ENCODE measurements at places on chromosomes 11 and 22.
A peak's percentile ranks its signal among the peaks of the same experiment; 100 is the strongest.

- DNase-seq = no peak
Measured at GRCh38 chr11:131495423-131495822, 125.0 kb downstream of the NTM start.

GRCh38 chr11:119970555-119971304 lies 167.2 kb downstream of the TRIM29 start:
- DNase-seq = no peak

GRCh38 chr11:69640260-69640994 lies 529 bp upstream of the CCND1 start:
- DNase-seq = no peak

DNA sequence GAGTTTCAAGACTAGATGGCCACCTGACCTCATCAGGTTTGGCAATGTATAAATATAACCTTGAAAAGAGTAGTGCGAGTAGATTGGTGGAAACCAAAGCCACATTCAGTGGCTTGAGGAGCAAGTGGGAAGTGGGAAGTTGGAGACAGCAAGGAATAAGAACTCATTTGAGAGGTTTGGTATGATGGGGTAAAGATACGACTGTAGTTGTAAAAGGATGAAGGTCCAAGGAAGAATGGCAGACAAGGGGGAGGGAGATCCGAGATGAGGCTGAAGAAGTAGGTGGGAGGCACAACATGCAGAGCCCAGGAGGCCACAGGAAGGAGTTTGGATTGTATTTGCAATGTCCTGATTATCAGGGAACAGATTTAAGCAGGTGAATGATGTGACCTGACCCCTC lies 20.8 kb downstream of the RASSF10 start:
- DNase-seq = no peak

- no peak for DNase-seq
Measured at GRCh38 chr22:39241794-39242594, 2.8 kb downstream of the PDGFB start.

DNA sequence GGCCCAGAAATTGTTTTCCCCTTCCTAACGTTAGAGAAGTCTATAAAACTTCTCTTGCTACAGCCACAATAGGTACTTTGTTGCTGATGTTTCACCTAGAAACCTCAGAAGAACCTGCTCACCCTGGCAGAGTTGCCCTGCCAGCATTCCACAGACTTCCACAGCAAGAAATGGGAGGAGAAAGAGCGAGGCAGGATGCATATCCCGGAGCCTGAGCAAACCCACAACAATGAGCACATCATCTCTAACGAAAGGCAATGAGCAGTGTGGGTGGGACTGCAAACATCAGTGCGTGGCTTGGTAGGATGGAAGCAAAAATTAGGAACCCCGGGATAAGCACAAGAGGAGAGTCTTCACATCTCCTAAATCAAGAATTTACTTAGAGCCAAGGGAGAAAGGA lies 892.3 kb downstream of the OPCML start:
- no peak for DNase-seq

DNA sequence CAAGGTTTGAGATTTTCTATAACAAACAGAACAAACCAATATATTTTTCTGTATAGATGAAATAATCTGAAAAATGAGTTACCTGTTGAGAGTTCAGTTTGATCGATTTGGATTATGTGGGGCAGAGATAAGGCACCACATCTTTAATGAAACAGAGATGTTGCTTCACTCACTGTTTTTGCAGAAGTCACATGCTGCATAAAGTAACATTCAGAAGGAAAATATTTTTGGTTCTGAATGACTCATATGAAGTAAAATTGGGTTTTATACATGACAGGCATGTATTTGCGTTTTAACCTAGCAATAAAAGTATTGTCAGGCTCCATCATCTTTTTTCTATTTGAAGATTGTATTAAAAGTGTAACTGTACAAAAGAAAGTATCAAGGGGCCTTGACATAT lies 77.8 kb downstream of the BBOX1 start:
- no peak for DNase-seq

DNA sequence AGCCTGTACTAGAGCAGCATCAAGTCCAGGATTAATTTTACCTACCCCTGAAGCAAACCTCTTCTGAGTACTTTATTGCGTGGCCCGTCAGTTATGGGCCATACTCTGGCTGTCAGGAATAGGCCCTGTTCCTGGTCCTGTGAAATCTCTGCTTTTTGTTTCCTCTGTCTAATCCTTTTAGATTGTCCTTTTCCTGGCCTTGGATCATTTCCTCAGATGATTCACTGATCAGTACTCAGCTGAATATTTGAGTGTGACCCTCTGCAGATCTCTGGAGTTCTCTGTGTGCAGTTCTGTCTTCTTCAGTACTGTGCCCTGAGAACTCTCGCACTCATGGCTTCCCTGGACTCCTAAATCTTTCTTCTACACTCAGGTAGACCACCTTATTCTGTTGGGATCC lies 123.5 kb downstream of the UVRAG start:
- no peak for DNase-seq

GRCh38 chr11:110355011-110355744 lies 58.8 kb upstream of the RDX start:
- DNase-seq = no peak

- no peak for DNase-seq
Measured at GRCh38 chr11:108351468-108351867, 115.9 kb downstream of the C11orf65 start.

DNA sequence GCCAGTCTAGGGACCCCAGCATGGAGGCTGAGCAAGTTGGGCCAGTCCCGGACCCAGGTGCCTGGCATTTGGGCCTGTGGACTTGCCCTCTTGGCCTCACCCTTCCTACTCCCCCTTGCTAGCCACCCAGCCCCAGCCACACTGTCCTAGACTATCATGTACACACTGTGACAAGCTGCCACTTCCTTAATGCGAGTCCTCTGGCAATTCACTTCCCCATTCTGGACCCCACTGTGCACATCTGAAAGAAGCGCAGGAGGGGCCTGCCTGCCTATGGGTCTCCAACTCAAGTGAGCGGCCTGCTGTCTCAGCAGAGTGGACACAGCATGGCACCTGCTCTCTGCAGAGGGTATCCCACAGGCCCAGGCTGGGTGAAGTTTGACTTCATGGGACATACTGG lies 68.5 kb upstream of the LMO1 start:
- DNase-seq = no peak

DNA sequence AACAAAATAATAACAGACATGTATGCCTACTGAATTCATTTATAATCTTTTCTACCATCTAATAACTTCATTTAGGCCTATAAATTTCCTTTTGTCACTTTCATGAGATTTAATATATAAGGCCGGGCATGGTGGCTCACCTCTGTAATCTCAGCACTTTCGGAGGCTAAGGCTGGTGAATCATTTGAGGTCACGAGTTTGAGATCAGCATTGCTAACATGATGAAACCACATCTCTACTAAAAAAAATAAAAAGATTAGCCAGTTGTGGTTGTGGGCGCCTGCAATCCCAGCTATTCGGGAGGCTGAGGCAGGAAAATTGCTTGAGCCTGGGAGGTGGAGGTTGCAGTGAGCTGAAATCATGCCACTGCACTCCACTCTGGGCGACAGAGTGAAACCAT lies 14.2 kb upstream of the NTM start:
- DNase-seq = no peak

GRCh38 chr11:37914859-37915258 lies 1316.8 kb upstream of the RAG2 start:
- no peak for DNase-seq

DNA sequence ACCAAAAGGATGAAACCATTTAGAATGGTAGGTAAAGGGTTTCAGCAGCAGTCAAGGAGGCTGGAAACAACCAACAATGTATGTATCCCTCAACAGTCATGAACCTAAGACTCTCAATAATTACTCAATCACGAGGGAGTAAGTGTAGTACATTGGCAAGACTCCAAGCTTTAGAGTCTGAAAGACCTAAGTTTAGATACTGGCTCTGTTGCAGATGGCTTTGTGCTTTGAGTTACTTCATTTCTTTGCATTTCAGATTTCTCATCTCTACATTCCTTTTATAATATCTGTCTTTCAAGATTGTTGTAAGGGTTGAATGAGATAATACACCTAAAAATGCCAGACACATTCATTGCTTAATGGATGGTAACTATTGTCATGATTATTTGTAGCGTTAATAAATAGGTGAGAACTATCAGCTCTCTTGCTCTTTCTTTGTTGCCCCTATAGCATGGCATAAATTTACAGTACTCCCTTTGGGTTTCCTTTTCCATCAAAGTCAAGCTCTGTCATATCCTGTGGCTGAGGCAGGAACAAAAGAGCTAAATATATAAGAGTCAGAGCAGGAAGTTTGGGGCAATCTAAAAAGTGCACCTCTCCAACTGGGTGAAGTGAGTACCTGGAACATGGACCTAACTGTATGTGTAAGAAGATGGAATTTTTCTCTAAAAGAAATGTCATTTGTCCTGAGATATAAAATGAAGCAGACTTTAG lies 228.2 kb upstream of the ZC3H12C start:
- DNase-seq = peak; percentile 3

- DNase-seq = no peak
Measured at GRCh38 chr11:19571906-19572305, 140.7 kb upstream of the NAV2 start.

- DNase-seq = no peak
Measured at GRCh38 chr11:93904716-93905115, 54.3 kb upstream of the VSTM5 start.

DNA sequence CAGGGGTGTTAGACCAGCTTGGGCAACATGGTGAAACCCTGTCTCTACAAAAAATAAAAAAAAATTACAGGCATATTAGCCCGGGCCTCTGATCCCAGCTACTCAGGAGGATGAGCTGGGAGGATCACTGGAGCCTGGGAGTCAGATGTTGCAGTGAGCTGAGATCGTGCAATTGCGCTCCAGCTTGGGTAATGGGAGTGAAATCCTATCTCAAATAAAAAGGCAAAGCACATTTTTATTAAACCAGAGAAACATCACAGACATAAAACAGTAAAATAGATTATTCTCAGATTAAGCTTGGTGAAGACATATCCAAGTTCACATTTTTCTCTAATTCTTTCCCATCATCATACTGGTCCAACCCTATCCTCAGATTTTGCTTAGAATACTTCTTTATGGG lies 30.1 kb upstream of the XBP1 start:
- no peak for DNase-seq

DNA sequence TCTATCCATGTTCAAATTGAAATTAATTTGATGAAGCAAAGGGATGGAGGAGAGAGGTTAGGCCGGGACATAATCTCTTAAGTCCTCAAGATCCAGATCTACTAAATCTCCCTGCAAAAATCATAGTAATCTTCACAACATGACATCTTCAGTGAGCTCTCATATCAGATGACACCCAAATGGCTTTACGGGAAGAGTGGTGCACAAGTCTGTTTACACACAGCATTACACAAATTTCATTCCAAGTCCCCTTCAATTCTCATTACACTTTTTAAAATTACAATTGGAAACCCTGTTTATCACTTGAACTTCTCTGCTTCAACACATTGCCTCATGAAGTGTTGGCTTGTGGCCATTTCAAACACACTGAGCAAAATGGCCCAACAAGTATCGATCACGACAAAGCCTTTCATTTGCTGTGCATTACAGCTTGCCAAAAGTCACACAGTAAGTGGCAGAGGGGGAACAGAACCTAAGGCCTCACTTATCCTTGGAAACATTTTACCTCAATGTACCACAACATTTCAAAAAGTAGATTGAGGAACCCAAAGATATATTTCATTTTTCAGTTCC lies 17.9 kb upstream of the TPH1 start:
- no peak for DNase-seq

DNA sequence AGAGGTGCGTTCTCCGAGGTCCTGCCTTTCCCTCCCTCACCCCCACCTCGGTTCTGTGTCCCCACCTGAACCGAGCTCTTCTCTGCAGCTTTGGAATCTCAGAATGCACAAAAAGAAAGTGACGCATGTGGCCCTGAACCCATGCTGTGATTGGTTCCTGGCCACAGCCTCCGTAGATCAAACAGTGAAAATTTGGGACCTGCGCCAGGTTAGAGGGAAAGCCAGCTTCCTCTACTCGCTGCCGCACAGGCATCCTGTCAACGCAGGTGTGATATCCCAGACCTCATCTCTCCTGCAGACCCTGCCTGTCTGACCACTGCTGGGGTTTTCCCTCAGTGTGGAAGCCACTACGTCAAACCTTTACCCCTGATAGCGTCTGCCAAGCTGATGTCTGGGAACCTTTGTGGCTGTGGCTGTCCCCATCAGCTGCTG lies 13.9 kb downstream of the ACP2 start:
- DNase-seq = no peak

DNA sequence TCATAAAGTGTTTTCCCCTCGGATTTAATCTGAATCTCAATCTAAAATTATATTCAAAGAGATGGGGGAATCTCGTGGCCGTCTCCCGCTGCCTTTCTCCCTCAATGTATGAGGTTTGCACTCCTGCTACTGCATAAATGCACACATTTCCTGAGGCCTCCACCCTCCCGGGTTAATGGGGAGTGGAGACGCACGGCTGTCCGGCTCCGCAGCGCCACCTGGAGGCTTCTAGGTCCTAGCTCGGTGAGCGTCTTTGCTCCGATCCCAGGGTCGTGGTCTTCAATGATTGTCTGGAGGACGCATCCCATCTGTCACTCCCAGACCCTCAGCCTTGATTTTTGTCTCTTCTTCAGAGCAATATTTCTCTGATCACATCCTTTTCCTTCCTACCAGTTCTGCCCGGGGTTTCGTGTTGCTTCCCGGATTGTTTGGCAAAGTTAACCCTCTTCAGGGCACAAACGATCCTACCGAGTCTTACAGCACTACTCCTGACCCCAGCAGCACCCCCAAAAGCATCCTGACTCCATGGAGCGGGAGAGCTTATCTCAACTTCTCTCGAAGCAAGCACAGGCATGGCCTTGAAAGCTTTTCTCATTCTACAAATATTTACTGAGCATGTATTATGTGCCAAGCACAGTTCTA lies at the start of gene LMO1:
Gene LMO1, minus strand, starts transcription at position 110 of the 642 bp plus-strand sequence. CDS start 516 bp downstream, outside the sequence.
- peak; percentile 83 for DNase-seq

DNA sequence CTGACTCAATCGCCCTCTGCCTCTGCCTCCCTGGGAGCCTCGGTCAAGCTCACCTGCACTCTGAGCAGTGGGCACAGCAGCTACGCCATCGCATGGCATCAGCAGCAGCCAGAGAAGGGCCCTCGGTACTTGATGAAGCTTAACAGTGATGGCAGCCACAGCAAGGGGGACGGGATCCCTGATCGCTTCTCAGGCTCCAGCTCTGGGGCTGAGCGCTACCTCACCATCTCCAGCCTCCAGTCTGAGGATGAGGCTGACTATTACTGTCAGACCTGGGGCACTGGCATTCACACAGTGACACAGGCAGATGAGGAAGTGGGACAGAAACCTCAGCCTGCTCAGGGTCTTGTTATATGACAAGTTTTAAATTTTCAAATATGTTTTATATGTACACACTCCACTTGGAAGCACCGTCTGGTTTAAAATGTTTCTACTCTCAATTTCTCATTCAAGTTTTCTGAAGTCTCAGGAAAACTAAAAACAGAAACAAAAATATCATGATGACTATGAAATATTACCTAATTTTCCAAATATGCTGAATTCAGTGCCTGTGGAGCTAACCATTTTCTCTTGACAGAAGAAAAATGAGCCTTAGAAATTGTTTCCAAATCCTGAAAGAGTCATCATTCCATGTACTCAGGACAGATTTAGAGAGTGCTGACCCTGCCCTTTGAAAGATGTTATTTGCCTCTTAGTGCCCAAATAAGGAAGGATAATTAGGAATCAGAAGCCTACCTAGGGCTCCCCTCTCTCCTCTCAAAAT lies 48.8 kb upstream of the TOP3B start:
- DNase-seq = no peak

Measured in GM12892 (cell line).